Thoracic aorta (tissue), 2 donors: ENCODE measurements at places on chromosomes 1 and 21. TPM values are rescaled to one million over a fixed set of nuclear protein-coding genes. Genes with fewer than 3 reads are reported as not detected.

GRCh38 chr1:153848805-153849204 is 73.6 kb downstream of the SLC27A3 start:
- H3K4me3 ChIP-seq: no peak overlapping the region
- no peaks in the 10 kb centered on the region for H3K4me1 ChIP-seq
- no peak overlapping the region for H3K27ac ChIP-seq
- DNase-seq: no peak
- no peaks in the 10 kb centered on the region for H3K36me3 ChIP-seq

- H3K27me3 ChIP-seq: no peaks in the 10 kb centered on the region
- peaks cover 28% of the 10 kb centered on the region for H3K4me1 ChIP-seq
- peak overlapping the region; percentile 73 for H3K4me3 ChIP-seq
- DNase-seq: no peak
- peak overlapping the region; percentile 99 for H3K27ac ChIP-seq
- no peaks in the 10 kb centered on the region for H3K36me3 ChIP-seq
Measured at GRCh38 chr1:153790313-153790965, 15.2 kb downstream of the SLC27A3 start.

- H3K4me3 ChIP-seq: no peak overlapping the region
- no peaks in the 10 kb centered on the region for H3K36me3 ChIP-seq
- no peaks in the 10 kb centered on the region for H3K27me3 ChIP-seq
- no peaks in the 10 kb centered on the region for H3K4me1 ChIP-seq
Measured at GRCh38 chr1:41745022-41745421, 173.7 kb downstream of the HIVEP3 start.

The OR2T33 gene
- total RNA-seq: not detected

The SELENBP1 gene
- total RNA-seq: 41.8 TPM

The FCAMR gene
- not detected for total RNA-seq
